ENCODE measurements at places on chromosomes 2 and 18.

- no peak for DNase-seq
Observed at GRCh38 chr2:3108105-3108504, 269.5 kb downstream of the EIPR1 start.

GRCh38 chr2:201116959-201117734 lies 1.2 kb downstream of the CFLAR start:
- DNase-seq, result no peak

DNA sequence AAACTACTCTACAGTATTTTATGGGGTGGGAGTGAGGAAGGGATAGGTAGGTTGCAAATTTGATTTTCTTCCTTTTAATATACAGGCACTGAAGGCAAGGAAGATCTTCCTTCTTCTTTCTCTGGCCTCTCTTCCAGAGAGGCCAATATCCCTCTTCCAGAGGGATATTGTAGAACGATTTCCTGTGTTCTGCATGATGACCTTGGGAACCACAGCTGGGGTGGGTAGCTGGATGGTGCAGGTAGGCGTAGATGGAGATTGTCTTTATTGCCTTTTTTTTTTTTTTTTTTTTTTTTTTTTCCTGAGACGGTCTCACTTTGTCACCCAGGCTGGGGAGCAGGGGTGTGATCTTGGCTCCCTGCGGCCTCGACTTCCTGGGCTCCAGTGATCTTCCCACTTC lies 49.4 kb downstream of the GATA6 start:
- DNase-seq, result no peak

- no peak for DNase-seq
Observed at GRCh38 chr2:133956434-133956935, 297.4 kb upstream of the MGAT5 start.
